PC-3 (cell line): ENCODE measurements at places on chromosomes 5 and 9.

- DNase-seq, result no peak
Observed at GRCh38 chr5:138463419-138464007, 1.8 kb upstream of the EGR1 start.

- DNase-seq, result no peak
Observed at GRCh38 chr5:160957312-160957861, 105.4 kb upstream of the ATP10B start.

GRCh38 chr9:127323393-127323792 lies 58.8 kb downstream of the GARNL3 start:
- DNase-seq, result no peak

- DNase-seq, result no peak
Observed at GRCh38 chr9:123631862-123632261, 275.9 kb downstream of the CRB2 start.

GRCh38 chr9:102631559-102631958 lies 363.6 kb upstream of the CYLC2 start:
- DNase-seq, result peak; percentile 29

DNA sequence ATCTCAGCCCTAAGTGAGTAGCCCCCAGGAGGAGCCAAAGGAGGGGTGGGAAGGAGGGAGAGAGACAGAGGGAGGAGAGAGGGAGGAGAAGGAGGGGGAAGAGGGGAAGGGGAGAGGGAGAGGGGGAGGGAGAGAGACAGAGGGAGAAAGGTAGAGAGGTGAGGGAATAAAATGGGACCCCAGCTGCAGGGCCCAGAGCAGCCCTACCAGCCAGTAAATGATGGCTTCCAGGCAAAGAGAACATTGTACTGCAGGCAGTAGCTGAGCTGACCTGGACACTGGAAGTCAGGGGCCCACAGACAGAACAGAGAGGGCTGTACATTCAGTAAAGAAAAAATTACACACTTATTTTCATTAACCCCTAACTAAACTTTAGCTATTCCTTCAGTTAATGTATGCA lies 57.8 kb upstream of the GNE start:
- DNase-seq, result no peak

DNA sequence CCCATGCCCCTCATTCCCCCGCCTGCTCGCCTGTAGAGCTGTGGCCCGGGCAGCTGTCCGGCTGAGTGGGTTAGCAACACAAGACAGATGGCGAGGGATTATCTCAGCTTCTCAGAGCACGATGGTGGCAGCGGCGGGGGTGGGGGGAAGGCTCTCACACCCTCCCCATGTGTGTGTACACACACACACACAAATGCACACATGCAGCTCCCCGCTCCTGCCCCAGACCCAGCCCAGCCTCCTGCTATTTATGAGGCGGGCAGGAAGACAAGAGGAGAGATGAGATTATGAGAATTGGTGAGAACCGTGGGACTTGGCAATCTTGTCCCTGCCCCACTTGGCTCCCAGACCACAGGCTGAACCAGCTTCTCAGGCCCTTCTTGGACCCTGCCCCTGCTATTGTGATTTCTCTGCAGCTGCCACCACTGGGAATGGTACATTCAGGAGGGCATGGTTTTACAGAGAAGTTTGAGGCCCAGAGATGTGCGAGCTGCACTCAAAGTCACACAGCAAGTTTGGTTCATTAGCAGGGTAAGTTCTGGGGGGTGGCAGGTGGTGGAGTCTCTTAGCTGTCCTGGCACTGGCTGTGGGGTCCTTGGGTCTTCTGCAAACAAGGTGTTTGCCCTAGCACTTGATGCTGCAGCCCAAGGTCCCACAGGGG lies 51.0 kb upstream of the PSD2 start:
- DNase-seq, result no peak

- DNase-seq, result no peak
Observed at GRCh38 chr5:134845335-134845851, 375 bp upstream of the C5orf24 start.

- DNase-seq, result no peak
Observed at GRCh38 chr5:133928587-133929393, 39.6 kb downstream of the C5orf15 start.

DNA sequence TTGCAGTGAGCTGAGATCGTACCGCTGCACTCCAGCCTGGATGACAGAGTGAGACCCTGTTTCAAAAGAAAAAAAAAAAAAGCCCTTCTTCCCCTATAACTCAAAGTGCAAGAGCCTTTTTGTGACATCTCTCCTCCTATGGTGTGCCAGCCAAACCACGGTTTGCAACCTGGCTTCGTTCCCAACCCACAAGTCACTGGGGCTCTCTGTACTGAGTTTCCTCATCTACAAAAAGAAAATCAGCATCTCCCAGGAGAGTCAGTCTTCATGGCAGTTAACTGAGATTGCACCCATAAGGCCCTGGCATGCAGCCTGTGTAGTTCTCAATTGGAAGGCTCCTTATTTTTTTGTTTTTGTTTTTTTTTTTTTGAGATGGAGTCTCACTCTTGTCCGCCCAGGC lies 14.8 kb downstream of the ODF2 start:
- peak; percentile 16 for DNase-seq

GRCh38 chr5:157449011-157449723 lies 10.8 kb upstream of the NIPAL4 start:
- no peak for DNase-seq

- no peak for DNase-seq
Observed at GRCh38 chr9:14584571-14584970, 108.7 kb downstream of the ZDHHC21 start.

- DNase-seq, result no peak
Observed at GRCh38 chr9:124784509-124784908, 7.6 kb downstream of the OLFML2A start.

DNA sequence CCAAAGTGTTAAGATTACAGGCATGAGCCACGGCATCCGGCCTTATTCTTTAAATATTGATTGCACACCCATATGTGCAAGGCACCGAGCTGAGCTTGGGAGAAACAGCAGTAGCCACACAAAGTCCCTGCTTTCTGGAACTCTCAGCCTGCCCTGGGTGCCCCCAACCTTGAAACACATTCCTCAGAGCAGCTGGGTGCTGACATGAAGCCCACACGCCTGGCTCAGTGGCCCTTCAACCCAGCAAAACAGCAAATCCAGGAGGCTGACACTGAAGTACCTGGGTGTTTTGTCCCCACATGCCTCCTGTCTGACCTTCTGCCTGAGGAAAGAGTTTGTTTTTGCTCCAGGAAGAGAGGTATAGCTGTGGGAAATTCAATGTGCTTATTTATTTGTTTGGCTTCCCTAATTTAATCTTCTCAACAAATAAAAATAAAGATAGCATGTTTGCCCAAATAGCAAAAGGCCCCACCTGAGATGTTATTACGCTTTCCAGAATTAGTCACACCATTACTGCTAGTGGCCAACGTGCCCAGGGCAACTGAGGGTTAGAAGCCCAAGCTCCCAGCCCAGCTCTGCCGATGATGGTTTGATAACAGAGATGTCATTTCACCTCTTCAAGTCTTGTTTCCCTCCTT lies 13.4 kb upstream of the TCOF1 start:
- DNase-seq, result no peak

GRCh38 chr5:159005062-159005461 lies 94.7 kb downstream of the EBF1 start:
- DNase-seq, result no peak

GRCh38 chr5:130616161-130616560 lies 548.9 kb downstream of the HINT1 start:
- no peak for DNase-seq

DNA sequence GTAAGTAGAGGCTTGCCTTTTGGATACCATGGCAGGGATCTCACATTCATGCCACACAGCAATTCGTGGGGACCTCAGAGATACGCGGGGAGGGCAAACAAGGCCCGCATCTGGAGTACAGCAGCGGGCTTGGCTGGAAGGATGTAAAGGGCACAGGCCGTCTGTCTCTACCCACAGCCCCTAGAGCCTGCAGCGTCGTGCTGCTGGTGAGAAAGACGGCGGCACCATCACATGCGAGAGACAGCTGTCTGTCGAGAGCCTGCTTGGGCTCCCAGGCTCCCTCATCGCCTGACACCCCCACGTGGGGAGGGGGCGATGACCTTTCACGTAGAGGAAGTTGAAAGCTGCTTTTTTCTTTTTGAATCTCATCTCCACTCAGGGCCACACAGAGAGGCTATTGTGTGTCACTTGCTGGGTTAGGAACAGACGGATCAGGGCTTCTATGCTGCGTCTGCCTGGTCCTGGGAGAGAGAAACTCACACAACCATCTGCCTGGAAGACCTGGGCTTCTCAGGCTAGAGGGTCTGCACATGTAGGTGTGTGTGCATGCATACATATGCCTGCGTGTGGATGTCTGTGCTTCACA lies 134.6 kb upstream of the PPP1R26 start:
- no peak for DNase-seq

- no peak for DNase-seq
Observed at GRCh38 chr5:179268966-179269693, 76.1 kb downstream of the ADAMTS2 start.

DNA sequence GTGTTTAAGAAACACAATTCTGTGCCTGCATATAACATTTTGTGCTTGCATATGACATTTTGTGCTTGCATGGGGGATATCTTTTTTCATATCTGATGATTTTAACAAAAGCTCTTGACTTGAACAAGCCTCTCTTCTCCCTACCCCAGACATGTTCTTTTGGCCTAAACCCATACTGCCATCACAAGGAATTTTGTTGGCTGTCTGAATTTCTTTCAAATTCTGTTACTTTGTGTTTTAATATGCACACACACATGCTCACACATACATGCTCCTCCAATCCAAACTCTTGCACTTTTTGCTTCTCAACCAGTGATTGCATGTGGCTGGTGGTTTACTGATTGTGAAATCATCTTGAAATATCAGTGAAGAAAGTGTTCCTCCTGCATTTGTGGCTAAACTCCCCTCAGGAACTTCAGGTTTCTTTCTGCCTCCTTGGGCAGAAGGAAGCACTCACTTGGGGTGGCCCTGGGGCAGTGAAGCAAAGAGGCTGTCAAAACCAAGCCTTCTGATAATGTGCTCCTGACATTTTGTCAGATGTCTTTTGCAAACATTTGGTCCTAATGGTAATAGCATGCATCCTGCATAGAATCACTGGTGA lies 377.2 kb upstream of the KLF4 start:
- no peak for DNase-seq

DNA sequence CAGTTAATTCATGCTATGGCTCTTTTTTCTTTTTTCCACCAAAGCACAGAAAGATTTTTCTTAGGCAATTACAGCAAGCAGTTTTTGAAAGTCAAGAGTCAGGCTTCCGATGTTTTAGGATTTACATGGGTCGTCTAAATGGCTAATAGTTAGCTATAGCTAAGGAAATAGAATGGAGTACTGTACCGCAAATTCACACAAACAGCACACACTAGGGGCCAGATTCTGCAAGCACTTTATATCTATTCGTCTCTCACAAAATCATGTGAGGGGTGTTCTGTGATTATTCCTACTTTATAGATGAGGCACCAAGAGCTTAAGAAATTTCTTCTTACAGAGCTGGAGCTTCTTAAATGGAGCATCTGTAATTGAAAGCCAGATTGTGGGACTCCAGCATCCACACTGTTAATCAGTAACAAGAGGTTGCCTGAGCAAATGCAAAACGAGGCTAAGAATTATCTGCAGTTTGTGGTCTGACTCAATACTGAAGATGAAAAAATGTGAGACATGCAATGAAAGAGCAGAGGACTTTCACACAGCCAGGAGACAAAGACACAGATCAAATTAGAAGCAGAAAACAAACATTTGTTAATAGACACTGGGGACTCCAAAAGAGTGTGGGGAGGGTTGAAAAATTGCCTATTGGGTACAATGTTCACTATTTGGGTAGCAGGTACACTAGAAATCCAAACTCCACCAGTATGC lies 62.7 kb upstream of the CTXN3 start:
- no peak for DNase-seq

DNA sequence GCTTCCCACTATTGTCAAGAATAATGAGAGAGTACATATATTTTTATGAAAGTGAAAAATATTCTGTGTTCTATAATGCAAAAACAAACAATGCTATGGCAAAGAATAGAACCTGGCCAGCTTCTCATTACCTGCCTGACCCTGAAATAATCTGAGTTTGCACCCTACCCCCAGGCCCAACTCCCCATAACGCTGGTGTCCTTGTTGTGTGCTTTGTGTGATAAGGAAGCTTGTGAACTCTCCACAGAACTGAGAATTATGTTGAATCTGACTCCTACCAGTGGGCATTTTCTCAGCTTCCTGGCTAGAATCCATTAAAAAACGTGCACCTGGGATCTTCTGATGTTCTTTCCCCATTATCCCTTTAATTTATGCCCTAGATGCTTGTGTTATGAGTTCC lies 178.0 kb upstream of the GNA14 start:
- DNase-seq, result no peak

DNA sequence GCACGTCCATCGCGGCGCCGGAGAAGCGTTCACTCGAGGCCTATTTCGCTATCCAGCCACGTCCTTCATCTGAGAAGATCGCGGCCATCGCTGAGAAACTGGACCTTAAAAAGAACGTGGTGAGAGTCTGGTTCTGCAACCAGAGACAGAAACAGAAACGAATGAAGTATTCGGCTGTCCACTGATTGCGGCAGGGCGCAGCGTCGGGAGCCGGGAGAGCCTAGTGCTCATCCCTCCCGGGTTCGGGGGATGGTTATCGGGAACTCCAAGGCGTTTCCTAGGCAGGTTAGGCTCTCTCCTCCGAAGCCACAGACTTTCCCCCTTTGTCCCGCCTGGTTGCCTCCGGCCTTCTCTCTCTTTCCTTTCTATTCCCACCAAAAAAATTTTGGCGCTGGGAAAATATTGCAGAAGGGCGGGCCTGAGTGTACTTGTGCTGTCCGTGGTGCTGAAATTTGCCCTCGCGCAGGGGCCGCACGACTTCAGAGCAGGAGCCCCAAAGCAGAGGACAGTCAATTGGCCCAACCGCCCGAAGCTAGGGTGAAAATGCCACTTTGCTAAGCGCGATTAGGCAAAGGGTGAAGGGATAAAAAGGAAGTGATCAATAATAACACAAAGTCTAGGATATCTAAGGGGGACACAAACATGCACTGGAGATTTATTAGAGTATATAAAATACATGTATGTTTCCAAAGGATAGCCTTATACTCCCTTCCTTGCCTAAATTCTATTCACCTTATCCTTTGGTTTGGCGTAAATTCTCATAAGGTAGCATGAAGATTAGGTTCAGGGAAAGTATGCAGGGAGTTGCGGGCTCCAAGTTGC lies 1.8 kb downstream of the POU4F3 start:
- peak; percentile 52 for DNase-seq

- DNase-seq, result peak; percentile 42
Observed at GRCh38 chr9:111016426-111017045, 21.7 kb downstream of the LPAR1 start.

- no peak for DNase-seq
Observed at GRCh38 chr5:59328709-59329296, 564.7 kb downstream of the PDE4D start.

GRCh38 chr9:124218438-124218982 lies 39.2 kb upstream of the NEK6 start:
- DNase-seq, result peak; percentile 74

GRCh38 chr5:160167624-160168165 lies 48.4 kb upstream of the PWWP2A start:
- peak; percentile 22 for DNase-seq

DNA sequence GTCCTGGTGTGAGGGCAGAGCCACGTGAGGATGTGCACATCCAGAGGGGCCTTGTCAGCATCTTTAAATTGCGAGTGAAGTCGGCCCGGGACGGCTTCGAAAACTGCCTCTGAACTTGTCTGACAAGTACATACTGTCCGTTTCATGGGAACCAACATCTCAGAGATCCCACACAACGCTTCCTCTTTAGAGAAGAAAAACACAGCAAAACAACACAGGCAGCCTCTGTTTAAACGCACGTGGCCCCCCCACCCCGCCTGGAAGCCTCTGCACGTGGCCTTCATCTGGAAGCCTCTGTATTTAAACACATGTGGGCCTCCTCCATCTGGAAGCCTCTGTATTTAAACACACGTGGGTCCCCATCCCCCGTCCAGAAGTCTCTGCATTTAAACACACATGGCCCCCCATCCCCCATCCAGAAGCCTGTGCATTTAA lies 29.2 kb downstream of the CEP72 start:
- no peak for DNase-seq
